H1 (cell line): ENCODE measurements at places on chromosomes 4 and X.

DNA sequence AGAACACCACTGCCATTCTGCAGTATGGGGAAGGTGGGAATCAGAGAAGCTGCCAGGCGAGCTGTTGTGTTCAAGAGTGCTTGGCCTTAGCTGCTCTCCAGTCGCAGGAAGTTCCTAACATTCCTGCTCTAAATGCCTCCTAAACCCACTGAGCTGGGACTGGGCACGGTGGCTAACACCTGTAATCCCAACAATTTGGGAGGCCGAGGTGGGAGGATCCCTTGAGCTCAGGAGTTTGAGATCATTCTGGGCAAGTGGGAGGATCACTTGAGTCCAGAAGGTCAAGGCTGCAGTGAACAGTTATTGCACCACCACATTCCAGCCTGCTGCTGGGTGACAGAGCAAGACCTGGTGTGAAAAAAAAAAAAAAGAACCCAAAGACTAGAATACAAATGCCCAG lies 690.3 kb upstream of the FAM241A start:
- peak; percentile 45 for DNase-seq

GRCh38 chr4:79906303-79906702 lies 166.7 kb downstream of the ANTXR2 start:
- DNase-seq, result no peak

DNA sequence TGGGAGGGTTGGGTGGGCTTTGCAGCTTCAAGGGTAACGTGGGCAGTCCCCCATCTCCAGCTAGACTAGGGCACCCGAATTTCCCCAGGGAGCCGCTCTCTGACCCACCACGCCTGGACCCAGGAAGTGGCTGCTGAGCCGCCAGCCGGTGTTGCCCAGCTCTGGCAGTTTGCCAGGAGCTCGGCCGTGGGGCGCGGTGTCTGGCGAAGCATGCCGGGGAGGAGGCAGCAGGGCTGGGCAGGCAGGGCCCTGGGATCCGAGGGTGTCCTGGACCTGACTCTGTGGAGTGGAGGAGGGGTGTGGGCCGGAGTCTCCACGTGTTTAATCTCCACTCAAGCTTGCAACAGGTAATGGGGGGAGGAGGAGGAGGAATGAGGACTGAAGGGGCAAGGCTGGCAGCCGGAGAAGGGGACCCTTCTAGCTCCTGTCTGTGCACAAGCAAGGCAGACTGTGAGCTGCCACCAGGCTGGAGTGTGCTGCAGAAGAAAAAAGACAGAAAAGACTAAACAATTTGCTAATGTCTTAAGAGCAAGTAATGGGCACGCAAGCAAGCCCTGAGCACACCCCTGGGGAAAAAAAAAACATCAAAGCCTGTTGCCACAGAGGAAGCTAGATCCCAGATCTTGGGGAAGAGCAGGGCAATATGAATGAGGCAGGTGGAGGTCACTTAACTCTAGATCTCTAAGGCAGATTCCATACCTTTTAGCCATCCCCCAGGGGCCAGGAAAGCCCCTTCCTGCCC lies 2.4 kb downstream of the LONRF3 start:
- DNase-seq, result no peak

- DNase-seq, result no peak
Measured at GRCh38 chr4:27429364-27429871, 568.8 kb downstream of the STIM2 start.

DNA sequence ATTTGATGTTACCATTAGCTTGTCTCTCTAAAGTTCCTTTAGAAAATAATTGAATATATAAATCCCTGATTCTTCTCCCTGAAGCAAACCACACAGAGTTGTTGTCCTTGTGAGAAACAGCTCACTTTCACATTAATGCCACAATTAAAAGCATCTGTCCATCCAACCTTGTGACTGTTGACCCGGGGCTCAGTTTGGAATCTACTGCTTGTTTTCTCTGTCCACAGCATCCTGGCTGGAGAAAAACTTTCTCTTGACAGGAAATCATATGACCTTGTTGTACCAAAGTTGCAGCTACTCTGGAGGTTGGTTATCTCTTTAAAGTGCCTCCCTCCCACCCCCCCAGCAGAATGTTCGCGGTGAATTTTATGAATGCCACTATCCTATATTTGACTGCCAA lies 3.1 kb downstream of the PRKG2 start:
- DNase-seq, result no peak

- no peak for DNase-seq
Measured at GRCh38 chr4:38982361-38983095, 49.7 kb downstream of the TMEM156 start.

- no peak for DNase-seq
Measured at GRCh38 chr4:111937368-111937767, 207.9 kb upstream of the FAM241A start.

DNA sequence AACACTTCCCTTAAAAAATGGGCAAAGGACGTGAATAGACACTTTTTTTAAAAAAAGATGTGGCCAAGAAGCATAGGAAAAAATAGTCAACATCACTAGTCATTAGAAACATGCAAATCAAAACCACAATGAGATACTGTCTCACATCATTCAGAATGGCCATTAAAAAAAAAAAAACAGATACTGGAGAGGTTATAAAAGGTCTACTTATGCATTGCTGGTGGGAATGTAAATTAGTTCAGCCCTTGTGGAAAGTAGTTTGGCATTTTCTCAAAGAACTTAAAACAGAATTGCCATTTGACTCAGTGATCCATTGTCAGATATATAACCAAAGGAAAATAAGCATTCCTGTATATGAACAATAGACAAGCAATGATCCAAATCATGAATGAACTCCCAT lies 352.8 kb upstream of the EPHA5 start:
- no peak for DNase-seq

DNA sequence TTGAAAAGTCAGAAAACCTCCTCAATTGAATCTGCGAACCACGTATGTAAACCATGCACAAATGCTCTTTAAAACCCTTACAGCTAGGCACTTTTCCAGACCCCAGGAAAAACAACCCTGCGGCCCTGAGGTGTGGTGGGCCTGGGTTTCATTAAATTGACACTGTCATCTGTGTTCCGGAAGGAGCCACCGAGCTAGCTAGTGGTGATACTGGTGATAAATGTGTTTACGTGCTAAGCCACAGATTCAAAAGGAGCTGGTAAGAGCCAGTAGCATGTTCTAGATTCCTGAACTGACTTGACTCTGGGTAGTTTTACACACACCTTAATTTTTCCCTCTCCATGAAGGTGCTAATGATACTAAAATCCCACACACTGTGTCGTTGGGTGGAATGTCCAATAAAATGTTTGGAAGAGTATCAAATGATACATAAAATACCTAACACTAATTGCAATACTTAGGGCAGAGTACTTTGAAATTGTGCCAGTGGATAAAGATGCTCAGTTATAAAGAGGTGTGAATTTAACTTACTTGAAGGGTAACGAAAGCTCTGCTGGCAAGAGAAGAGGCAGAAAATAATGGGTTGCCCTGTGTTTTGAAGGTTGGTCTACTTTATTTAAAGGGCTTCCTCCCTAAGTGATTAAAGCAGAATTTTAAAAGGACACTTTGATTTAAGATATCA lies 8.5 kb downstream of the SMS start:
- no peak for DNase-seq

GRCh38 chrX:72309297-72310071 lies 3.8 kb upstream of the CITED1 start:
- no peak for DNase-seq

DNA sequence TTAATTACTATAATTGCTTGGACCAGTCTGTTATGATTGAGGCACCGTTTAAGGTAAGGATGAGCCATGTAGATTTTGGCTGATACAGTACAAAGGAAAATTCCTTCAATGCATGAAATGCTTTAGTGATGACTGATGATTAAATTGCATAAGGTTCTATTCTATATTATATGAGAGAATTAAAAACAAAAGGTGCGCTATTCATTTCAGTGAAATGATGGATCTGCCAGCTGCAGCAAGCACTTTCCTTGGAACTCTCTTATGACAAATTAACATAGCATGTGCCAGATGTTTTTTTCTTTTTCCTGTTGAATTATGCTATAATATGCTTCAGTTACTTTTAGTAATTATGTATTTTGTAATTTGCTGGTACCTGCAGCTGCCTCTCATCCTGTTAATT lies 98.5 kb downstream of the JADE1 start:
- DNase-seq, result no peak

DNA sequence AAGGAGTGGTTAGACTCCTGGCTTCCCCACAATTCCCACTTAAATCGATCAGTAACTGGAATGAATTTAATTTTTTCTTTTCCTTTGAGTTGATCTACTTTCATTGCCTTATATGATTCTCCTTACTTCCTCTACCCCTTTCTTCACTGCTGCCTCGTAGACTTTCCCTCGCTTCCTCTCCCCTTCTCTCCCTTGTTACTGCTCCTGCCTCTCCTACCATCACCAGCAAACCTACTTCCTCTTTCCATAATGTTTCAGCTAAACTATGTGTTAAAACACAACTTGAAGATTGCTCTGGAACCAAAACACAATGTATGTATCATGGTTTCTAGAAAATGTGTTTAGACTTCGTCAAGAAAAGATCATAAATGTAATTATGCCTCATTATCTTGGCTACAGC lies 132.0 kb upstream of the TET2 start:
- no peak for DNase-seq

DNA sequence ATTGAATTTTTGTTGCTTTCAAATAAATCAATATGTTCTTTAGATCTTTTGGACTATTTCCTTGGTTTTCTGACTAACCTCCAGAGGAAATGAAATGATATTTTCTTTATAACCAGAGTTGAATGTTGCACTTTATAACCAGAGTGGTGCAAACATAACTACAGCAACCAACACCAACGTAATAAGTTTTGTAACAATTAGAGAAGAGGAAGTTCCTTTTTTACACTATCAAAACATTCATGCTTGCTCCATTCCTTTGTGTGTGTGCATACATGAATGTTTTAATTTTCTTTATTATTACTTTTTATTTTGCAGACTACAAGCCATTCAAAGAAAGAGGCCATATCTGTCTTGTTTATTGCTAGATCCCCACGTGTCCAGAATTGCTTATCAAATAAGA lies 193.0 kb upstream of the PPP3CA start:
- no peak for DNase-seq

- peak; percentile 59 for DNase-seq
Measured at GRCh38 chr4:134935320-134935719, 733.7 kb upstream of the PABPC4L start.

DNA sequence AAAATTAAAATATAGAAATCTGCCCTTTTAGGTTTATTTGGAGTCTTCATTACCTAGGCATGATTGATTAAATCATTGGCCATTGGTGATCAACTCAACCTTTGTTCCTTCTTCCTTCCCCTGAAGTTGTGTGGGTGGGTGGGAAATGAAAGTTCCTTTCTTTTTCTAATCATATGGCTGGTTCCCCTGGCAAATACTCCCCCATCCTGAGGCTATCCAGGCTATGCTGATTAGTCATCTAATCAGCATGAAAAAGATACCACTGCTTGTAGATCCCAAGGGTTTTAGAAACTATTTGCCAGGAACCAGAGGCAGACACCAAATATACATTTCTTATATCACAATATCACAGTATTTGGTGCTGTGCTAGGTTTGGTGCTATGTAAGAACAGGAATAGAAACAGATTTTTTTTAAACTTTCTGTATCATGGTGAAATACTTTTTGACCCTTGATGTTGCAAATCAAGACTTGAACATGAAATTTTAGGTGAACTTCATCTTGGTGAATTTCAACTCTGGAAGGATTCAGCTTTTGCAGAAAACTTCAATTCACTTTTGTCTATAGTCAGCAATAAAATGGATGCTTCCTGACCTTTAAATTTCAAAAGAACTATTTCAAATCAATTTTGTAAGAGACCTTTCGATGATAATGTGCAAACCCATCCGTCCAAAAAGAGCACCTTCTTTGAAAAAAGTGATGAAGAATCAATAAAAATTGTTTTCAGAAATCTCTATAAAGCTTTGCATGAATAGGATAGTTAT lies 71.1 kb downstream of the CCSER1 start:
- DNase-seq, result no peak

DNA sequence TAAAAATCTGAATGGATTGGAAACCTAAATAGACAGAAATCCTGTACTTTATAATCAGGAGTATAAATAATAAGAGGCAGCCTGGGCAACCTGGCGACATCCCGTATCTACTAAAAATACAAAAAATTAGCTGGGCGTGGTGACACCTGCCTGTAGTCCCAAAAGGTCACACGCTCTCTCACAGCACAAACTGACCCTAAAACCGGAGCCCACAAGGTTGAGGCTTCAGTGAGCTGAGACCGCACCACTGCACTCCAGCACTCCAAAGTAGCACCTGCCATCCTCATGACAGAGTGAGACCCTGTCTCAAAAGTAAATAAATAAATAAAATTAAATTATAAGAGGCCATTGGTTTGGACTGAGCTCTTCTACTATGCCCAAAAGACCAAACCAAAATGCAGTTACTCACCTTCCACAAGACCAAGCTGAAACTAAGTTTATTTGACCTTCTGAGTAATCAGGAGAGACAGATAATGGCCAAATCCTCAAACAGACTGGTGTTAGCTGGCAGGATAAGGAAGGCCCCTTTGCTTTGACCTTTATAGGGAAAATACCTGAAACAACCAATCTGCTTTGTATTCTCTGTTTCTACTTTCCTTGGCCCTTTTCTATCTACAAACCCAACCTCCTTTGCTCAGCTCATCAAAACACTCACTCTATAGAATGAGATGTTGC lies 3.2 kb upstream of the GRSF1 start:
- DNase-seq, result no peak

DNA sequence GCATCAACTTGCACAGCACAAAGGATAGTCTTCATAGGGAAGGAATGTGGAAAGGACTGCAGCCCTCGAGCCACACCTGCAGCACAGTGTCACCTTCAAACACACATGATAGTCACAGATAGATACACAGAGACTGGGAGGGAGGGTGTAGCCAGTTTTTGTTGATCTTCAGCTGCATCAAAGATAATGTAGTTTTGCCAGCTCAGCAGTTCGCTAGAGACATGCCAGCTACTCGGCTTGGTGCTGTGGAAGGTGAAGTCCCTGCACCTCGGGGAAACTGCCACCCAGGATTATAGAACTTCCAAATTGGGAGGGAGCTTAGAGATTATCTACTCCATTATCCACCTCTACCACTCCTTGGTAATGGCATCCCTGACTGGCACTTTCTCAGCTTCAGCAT lies 92.9 kb upstream of the PAK3 start:
- DNase-seq, result no peak

- no peak for DNase-seq
Measured at GRCh38 chr4:72471816-72472215, 97.2 kb downstream of the ADAMTS3 start.

GRCh38 chrX:12894074-12895030 lies 12.1 kb upstream of the TLR8 start:
- no peak for DNase-seq

DNA sequence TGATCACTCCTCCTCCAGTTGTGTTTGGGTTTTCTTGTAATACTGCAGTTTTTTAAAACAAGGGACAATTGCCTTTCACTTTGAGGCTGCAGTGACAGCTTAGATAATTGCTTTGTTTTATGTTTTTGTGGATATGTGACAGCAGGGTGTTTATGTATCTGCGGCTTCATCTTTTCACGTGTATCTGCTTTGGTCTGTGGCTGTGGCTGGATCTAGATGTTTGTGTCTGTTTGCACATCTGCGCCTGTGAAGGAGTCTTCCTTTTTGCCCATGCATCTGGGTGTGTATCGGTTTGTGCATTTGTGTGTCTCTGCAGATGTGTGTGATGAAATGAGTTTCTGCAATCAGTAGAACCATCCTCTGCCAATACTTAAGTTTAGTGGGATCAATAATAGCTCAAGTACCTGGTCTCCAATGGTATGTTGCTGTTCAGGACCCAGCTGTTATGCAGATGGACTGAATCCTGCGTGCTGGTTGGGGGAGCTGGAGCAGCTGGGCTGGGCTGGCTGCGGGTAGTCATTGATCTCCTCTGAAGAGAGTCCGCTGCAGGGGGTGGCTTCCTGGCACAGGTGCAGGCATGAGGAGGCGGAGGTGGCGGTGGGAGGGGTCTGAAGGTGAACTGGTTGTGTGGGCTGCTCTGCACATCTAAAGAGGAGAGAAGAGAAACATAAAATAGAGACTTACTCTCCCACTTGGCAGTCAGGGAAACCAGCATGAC lies 390.3 kb downstream of the SH2D1A start:
- peak; percentile 69 for DNase-seq
